ENCODE measurements at places on chromosomes 13 and 19.

DNA sequence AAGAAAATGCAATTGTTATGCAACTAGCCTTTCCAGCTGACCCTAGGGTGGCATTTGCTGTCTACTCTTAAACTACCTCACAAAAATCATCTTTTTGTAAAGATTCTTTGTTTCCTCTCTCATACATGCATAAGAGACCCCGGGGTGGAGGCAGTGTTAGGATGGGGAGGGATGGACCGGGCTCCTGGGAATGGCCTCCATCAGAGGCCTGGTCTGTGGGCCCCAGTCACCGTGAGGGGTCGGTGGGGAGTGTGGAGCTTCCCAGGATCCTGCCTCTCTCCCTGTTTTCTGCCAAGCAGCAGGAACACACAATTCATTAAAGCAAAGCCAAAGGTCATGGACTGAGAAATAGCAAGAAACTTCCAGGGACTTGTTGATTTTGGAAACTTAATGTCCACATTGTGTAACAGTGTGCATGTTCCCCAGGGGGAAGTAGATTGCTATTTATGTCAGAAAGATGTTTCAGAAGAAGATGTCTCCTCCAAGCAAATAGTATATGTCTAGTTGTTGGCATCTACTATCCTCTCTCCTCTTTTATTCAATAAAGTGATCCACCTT lies 241.4 kb downstream of the ENOX1 start:
- no peak for DNase-seq

DNA sequence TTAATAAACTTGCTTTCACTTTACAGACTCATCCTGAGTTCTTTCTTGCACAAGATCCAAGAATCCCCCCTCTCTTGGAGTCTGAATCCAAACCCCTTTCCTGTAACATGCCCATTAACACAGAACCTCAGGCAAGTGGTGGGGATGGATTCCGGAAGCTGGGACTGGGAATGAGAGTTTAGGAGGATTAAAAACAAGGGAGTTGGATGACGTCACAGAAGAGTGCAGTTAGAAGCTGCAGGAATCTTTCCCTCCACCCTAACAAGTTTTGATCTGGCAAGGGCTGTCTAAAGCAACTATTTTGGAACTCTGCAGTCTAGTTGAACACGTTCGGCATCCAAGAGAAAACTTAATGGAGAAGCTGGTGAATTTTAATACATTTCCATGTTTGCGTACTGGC lies 48.2 kb upstream of the PEPD start:
- DNase-seq = no peak

DNA sequence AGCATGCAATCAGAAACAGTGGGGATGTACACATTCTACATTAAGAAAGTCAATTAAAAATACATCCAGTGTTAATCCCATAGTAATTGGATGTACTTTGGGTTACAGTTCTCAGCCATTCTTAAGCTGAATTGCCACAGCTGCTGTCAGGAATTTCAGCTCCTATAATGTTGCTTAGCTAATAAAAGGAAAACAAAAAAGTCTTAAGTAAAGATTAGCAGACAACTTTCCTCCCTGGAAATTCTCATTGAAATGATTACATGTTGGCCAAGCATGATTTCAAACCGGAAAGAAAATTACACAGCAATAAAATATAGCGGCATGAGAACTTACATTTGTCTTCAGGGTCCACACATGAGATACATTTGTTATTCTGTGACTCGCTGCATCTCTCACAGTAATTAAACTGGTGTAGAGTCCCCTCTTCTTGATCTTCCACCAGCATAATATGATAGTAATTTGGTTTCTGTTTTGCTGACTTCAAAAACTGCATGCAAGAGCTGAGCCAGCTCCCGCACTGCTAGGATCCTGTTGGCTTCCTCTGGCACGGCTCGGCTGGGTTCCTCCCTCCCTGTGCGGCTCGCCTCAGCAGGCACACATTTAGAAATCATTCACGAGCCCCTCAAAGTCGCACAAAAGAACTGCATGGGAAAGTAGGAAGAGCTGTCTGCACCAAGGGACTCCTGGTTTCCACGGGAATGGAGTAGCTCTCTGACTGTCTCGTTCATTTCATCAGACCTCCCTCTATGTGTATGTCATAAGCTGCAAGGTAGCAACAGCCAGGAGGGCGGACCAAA lies at the start of gene HTR2A:
Gene HTR2A, minus strand, starts transcription at position 713 of the 797 bp plus-strand sequence. CDS start 1,147 bp downstream, outside the sequence.
- DNase-seq = no peak

- peak; percentile 15 for DNase-seq
Observed at GRCh38 chr13:103134271-103134670, 68.1 kb upstream of the SLC10A2 start.
